ENCODE measurements at places on chromosomes 2 and 18. TPM values are rescaled to one million over a fixed set of nuclear protein-coding genes. Genes with fewer than 3 reads are reported as not detected.

DNA sequence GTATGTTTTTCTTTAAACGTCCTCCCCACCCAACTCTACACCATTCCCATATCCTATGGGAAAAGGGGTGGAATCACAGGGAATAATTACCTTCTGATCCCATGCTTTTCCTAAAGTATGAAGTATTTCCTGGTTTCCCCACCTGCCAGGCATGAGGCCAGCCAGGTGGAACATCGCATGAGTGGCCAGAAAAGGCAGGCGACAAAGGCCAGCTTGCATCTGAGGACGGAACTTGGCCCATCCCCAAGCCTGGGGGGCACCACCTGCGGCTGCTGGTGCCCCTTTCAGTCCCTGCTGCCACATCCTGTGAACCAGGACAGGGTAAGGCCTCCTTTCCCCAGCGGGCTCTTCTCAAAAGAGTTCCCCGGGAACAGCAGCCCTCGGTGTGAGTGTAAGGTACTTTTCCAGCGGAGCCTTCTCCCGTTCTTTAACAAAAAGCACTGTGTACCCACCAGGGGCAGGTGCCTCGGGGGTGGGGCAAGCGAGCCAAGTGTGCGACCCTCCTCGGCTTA, 1.2 kb upstream of the ERFE start:
- DNase-seq, result no peak

DNA sequence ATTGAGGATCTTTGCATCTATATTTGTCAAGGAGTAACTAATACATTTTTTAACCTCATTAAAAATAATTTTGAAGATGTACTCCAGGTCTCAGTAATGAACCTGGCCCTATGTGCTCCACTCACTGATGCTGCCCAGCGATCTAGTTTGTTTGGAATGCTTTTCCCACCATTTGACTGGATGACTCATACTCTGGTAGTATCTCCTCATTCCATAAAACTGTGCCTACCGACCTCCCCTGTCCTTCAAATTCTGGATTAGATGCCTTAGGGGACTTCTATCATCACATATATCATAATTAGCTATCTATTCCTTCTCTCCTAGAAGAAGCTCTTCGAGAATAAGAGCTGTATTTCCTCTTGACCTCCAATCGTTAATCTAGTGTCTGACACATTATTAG, 83.8 kb downstream of the FAM117B start:
- no peak for DNase-seq

- DNase-seq, result peak; percentile 87
Measured at GRCh38 chr18:2654928-2655177, 673 bp upstream of the SMCHD1 start.

GRCh38 chr18:8609659-8610458, 622 bp downstream of the RAB12 start:
- peak; percentile 3 for DNase-seq

DNA sequence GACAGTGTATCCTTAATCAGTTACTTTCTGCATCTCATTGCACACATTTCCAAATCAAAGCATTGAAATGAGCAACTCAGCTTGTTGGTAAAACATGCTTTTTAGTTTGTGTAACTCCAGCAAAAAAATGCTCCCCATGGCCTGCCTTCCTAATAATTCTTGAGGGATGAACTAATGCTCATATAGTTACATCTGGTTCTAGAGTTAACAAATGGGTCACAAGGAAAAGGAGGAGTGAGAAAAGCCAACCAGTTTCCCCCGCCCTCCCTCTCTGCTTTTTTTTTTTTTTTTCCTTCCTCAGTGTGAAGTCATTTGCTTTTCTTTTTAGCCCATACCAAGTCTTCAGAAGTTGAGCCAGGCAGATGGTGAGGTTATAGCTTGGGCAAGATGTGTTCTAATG, 231.7 kb downstream of the MTX2 start:
- DNase-seq, result no peak

NAGK gene
- 161 TPM for total RNA-seq

ABCG5 gene
- total RNA-seq, result not detected

GRCh38 chr2:173943738-173944137, 21.4 kb downstream of the SP3 start:
- DNase-seq, result no peak

EEF1B2 gene
- 1,026 TPM for total RNA-seq

GRCh38 chr2:135890835-135891234, 14.6 kb upstream of the MCM6 start:
- DNase-seq, result no peak

NEU2 gene
- not detected for total RNA-seq

DNA sequence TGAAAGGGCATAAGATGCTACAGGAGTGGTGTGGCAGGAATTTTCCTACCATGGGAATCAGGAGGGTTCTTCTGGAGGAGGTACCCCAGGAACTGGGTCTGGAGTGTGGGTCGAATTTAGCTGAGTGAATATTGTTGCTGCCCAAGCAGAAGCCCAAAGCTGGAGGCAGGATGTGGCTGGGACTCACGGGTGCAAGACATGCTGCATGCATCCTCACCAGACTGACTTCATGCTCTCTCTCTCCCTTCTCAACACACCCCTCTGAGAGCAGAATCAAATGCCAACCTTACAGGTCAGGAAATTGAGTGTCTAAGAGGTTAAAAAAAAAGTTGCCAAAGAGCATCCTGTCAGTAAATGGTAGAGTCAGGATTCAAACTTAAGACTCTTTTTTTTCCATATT, 78.8 kb upstream of the TTC39C start:
- DNase-seq, result peak; percentile 49

POTEI gene
- total RNA-seq, result not detected

DNA sequence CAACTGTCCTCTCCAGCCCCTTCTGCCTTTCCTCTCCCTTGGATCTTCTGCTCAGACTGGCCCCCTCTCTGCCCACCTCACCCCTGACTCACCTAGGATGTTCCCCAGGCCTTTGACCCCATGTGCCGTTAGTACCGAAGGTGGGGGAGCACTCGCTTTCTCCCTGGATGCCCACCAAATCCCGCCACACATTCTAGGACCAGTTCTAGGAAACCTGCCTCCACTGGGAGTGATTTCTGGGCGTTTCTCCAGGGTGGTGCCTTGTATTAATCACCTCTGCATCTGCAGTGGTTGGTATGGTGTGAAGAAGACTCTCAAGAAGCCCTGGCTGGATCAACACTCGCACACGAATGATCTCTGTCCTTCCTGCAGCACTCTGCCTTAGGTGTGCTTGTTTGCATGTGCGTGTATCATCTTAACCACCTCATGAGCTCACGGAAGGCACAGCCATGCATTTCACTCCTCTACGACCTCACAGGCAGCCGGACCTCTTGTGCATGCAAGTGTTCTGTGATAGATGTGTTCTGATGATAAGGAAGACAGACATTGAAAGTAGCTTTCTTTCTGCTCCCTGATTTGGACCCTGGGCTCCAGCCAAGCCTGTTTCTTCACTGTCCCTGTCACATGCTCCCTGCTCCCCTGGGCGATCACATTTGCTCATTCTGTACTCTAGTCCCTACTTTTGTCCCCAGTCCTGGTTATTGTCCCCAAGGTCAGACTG, 69.4 kb downstream of the LIPG start:
- no peak for DNase-seq

- no peak for DNase-seq
Measured at GRCh38 chr2:118850168-118850900, 2.9 kb upstream of the EN1 start.

GRCh38 chr2:70946832-70947442, 11.2 kb downstream of the ATP6V1B1 start:
- peak; percentile 47 for DNase-seq

- no peak for DNase-seq
Measured at GRCh38 chr2:236843161-236843968, 242.3 kb upstream of the COPS8 start.

LRRC30 gene
- total RNA-seq, result not detected

GRCh38 chr2:188394931-188395472, 103.3 kb downstream of the GULP1 start:
- DNase-seq, result no peak

GRCh38 chr2:103959174-103960128, 894.5 kb upstream of the POU3F3 start:
- DNase-seq, result no peak

DNA sequence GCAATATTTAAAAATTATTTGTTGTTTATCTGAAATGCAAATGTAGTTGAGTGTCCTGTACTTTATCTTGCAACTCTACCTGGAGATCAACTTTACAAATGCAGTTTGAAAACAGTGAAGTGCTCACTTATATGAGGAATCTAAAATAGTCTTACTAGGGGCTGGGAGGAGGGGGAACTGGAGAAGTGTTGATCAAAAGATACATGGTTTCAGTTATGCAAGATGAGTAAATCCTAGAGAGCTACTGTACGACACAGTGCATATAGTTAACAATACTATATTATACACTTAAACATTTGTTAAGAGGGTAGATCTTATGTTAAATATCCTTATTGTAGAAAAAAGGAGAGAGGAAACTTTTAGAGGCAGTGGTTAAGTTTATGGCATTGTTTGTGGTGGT, 241.9 kb downstream of the BCL11A start:
- no peak for DNase-seq

- DNase-seq, result no peak
Measured at GRCh38 chr18:24417480-24417879, 9.0 kb upstream of the IMPACT start.

- DNase-seq, result peak; percentile 44
Measured at GRCh38 chr2:112692495-112692911, 28.3 kb upstream of the NT5DC4 start.

GRCh38 chr2:144511937-144512336, 8.0 kb downstream of the ZEB2 start:
- DNase-seq, result no peak

PTPRM gene
- total RNA-seq, result 16.1 TPM
